ENCODE measurements at places on chromosomes 11 and 22.

DNA sequence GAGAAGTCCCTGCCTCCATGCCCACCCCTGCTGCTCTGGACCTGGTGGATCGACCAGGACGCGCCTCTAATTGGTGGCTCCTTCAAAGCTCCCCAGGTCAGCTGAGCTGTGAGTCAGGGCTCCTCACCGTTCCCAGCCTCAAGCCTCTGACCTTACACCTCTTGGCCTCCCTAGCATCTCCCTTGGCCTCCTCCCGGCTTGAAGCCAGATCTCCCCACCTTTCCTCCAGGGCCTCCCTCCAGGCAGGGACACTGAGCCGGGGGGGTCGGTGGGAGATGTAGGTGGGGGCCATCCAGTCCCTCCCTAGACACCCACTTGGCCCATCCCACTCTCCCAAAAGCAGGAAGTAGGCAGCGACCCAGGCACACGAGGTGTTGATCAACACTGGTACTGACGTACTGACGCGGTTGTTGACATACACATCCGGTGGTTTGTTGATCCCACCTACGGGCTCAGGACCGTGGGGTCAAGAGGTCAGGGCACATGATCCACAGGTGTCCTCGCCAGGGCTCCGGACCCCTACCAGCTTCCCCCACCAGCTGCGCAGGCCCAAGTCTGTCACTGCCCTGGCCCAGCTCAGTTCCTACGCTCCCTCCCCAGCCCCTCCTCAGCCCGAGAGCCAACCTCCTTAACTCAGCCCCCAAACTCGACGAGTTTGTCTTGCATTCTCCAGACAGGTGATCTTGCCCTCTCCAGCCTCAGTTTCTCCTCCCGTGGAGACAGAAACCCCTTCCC lies 802 bp downstream of the ATG2A start:
- no peak for DNase-seq

- no peak for DNase-seq
Observed at GRCh38 chr11:130163346-130164220, 4.0 kb downstream of the ST14 start.

GRCh38 chr11:390175-390574 lies 3.8 kb upstream of the PKP3 start:
- no peak for DNase-seq

- no peak for DNase-seq
Observed at GRCh38 chr11:67352546-67353316, 615 bp downstream of the POLD4 start.

DNA sequence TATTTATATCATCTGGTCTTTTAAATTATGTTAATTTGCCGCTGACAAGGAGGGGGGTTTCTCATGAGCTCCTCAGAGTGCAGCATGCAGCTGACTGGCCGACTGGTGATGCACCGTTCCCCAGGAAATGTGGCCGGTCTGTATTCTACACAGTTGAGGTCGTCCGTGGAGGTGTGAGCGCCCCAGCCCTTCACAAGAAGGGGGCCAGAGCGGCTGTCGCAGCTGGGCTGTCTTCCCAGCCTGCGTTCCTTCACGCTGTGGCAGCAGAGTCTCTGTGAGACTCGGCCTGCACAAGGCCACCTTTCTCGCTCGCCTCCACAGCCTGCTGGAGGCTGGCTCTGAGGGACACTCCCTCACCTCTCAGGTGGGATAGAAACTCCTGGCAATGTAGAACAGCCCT lies 43.2 kb downstream of the AP2A2 start:
- DNase-seq: no peak

- DNase-seq: no peak
Observed at GRCh38 chr11:75814363-75814676, 690 bp upstream of the UVRAG start.

DNA sequence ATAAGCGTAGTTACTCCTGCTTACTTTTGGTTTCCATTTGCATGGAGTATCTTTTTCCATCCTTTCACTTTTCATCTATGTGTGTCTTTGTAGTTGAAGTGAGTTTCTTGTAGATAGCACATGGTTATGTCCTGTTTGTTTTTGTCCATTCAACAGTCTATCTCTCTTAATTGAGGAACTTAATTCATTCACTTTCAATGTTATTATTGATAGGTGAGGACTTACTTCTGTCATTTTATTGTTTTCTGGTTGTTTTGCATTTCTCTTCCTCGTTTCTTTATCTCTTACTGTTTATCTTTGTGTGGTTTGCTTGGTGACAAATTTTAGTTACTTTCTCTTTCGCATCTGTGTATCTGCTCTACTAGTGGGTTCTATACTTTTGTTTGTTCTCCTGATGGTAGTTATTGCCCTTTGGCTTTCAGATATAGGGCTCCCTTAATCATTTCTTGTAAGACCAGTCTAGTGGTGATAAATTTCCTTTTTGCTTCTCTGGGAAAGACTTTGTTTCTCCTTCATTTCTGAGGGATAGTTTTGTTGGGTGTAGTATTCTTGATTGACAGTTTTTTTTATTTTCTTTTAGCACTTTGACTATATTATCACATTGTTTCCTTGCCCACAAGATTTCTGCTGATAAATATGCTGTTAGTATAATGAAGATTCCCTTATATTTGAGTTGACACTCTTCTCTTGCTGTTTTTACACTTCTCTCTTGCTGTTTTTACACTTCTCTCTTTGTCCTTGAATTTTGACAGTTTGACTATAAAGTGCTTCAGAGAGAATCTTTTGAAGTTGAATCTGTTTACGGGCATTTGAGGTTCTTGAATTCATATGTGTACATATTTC lies 9.0 kb upstream of the RAG1 start:
- no peak for DNase-seq

- no peak for DNase-seq
Observed at GRCh38 chr11:128931668-128932067, 11.0 kb downstream of the TP53AIP1 start.

DNA sequence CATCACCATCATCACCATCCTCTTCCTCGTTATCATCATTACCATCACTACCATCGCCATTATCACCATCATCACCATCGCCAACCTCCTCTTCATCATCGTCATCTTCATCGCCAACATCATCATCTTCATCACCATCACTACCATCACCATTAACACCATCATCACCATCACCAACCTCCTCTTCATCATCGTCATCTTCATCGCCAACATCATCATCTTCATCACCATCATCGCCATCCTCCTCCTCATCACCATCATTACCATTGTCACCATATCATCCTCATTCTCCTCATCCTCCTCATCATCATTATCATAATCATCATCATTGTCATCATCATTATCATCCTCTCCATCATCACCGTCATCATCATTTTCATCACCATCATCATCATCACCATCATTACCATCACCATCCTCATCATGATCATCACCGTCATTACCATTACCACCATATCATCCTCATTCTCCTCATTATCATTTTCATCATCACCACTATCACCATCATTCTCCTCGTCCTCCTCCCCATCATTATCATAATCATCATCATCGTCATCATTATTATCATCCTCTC lies 1498.7 kb downstream of the TBC1D22A start:
- DNase-seq: no peak

DNA sequence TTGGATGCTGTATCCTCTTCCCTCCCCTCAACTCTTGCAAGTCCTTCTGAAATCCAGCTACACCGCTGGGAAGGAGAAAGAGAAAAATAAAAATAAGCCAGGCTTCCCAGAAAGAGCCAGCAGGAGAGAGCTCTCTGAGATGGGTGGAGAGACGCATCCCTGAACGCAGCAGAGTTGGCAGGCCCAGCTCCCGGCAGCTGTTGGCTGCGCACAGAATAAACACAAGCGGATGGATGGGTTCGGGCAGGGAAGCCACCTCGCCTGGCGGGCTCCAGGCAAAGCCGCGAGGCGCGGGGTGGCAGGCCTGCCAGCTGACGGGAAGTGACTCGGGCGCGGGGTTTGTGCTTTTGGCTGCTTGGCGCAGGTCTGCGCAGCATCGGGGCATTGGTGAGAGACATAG lies 537.7 kb downstream of the MIAT start:
- DNase-seq: no peak

DNA sequence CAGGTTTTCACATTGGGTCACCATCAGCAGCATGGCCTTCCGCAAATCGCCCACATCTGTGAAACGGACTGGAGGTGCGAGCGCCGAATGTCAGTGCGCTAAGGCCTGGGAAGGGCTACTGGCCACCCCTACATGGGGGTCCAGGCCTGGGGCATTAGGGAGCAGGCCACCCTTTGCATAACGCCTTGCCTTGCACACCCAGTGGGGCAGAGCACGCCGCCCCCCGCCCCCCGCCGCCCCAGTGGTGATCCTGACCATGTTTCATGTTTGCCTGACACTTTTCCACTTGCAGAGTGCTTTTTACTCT lies 2.6 kb downstream of the GRK2 start:
- DNase-seq: no peak

- DNase-seq: no peak
Observed at GRCh38 chr22:23078462-23078787, 8.1 kb downstream of the GNAZ start.

- no peak for DNase-seq
Observed at GRCh38 chr11:64334764-64335735, 5.0 kb upstream of the CCDC88B start.

- no peak for DNase-seq
Observed at GRCh38 chr11:75878933-75879332, 63.9 kb downstream of the UVRAG start.

DNA sequence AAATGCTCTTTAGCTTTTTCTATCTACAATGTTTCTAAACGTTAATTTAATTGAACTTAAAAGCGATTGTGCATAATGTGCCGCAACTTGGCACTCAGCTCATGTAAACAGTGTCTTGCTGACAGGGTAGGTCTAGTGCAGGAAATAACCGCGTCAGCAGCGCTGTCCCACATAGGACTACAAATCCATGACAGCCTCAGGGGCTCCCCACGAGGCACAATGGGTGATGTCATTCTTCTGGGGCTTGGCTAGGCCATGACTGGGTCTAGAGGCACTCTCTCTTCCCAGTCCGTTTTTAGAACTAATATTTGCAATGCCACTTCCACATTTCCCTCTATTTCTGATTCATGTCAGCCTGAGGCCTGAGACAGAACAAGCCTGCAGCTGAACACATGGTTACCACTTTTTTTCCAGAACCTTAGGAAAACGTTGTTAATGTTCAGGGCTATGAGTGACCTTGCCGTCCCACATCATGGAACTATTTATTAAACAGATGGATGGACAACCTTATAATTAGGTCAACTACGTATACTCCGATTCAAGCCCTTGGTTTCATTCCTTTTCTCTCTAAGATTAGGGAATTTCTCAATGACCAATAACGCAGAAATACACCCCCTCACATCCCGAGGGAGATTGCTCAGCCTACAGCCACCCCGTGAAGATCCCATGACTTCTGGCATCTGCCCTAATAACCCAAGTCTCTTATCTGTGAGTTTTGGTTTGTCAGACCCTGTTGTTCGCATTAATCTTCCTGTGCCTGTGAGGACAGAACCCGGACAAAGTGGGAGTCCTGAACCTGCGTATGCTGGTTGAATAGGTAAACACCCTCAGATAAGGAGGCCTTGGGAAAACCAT lies 19.4 kb upstream of the SNX32 start:
- no peak for DNase-seq

DNA sequence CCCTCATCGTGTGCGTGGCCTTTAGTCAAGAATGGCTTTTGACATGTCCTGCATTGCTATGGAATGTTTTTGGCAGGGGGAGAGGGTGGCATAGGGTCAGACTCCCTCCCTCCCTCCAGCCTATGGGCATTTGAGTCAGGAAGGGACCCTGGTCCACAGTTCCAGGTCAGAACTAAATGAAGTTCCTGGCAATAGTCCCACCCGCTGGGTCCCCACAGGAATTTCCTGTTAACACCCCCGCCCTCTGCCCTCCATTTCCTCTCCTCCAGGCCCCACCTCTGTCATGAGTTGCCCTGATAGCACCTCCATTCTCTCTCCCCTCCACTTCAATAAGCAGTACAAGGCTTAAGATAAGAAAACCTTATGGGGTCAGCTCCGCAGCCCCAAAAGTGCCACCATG lies 40.8 kb upstream of the LMO2 start:
- DNase-seq: no peak

GRCh38 chr11:131454989-131455388 lies 84.6 kb downstream of the NTM start:
- no peak for DNase-seq

DNA sequence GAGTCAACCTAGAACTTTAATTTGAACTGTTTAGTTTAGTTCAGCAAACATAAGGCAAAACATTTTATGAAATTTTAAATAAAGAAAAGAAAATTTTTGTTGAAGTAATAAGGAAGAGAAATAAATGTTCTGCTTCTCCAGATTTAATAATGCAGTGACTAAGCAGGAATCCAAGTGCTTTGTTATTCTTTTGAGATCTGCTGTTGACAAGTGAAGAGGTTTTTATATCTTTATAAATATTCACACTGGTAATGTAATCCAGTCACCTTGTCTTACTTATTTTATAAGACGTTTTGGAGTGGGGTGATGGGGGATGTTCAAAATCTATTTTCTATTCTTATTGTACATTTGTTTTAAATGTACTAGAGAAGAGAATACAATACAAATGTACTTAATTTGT lies 725.9 kb upstream of the CCDC179 start:
- DNase-seq: no peak

DNA sequence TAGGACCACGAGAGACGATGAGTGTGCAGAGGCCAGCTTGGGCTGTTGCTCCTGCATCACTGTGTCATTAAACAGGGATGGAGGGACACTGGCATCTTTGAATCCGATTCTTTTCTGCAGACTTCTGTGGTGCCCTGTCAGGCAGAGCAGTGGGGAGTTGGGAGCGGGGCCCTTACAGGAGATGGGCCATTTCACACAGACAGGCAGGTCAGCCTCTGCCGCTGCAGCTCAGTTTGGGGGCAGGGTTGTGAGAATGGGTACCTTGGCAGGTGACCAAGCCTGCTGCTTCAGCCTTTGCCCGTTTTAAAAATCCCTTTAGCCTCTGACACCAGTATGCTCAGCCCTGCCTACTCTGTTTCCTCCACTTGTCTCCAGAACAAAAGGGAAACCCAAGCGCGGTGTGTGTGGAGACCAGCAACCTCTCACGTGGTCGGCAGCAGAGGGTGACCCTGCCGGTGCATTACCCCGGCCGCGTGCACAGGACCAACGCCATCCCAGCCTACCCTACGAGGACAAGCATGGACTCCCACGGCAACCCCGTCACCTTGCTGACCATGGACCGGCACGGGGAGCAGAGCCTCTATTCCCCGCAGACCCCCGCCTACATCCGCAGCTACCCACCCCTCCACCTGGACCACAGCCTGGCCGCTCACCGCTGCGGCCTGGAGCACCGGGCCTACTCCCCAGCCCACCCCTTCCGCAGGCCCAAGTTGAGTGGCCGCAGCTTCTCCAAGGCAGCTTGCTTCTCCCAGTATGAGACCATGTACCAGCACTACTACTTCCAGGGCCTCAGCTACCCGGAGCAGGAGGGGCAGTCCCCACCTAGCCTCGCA lies 12.6 kb downstream of the C22orf31 start:
- no peak for DNase-seq

DNA sequence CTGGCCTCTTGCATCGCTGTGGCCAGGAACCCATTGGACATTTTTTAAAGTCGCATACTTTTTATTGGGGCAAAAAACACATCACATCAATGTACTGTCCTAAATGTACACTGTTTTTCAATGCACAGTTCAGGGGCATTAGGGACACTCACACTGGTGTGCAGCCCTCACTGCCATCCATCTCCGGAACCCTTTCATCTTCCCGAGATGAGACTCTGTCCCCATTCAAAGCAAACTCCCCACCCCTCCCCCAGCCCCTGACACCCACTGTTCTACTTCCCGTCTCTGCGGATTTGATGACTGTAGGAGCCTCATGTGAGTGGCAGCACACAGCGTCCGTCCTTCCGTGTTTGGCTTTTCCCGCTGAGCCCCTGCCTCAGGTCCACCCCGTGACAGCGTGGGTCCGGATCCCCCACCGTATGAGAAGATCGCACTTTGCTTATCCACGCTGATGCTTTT lies 41.8 kb upstream of the TH start:
- DNase-seq: no peak

Measured in stimulated activated CD4-positive, alpha-beta T cell treated with anti-CD3 and anti-CD28 coated beads, TNF-alpha, amount 100 ng/mL, for 4 hours (primary cell).